ENCODE measurements at places on chromosomes 5 and 9.
A peak's percentile ranks its signal among the peaks of the same experiment; 100 is the strongest.

DNA sequence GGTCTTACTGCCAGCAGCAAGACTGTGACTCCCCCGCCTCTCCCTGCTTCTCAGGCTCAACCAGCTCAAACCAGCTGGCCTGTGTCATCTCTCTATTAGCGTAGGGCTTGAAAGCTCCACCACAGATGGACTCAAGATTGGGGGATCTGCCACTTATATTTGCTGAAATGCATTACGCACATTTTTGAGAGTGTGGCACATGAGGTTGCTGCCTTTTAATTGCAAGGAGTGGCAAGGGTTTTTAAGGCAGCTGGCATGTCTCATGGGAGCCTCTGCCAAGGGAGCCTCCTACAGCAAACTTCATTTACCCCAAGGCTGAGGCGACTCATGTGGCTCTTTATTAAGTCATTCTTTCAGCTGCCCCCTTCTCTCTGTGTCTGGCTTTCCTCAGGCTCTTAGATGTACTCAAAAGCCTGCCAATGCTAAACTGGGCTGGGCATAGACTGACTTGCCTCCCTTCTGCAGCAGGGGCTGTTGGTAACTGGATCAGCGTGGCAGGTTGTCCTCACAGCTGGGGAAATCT is 219.3 kb downstream of the SMARCA2 start:
- DNase-seq = peak; percentile 72

DNA sequence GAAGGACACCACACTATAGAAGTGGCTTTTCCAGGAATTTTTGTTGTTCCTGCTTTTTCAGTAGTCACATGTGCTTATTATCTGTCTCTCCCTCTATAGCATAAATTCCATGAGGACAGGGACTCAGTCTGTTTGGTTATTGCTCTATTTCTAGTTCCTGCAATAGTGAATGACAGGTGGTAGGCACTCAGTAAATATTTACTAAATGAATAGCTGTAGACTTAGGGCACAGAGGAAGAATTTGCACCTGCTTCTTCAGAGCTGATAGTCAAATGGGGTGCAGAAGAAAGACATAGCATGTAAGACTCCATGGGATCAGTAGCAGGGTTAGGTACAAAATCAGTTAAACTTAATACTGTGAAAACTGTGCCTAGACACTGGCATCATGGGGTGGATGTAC is 580.2 kb downstream of the CCDC171 start:
- DNase-seq = no peak

GRCh38 chr9:113540466-113540865 is 76.9 kb downstream of the RGS3 start:
- no peak for DNase-seq

GRCh38 chr5:64180661-64181343 is 15.2 kb downstream of the RNF180 start:
- no peak for DNase-seq

DNA sequence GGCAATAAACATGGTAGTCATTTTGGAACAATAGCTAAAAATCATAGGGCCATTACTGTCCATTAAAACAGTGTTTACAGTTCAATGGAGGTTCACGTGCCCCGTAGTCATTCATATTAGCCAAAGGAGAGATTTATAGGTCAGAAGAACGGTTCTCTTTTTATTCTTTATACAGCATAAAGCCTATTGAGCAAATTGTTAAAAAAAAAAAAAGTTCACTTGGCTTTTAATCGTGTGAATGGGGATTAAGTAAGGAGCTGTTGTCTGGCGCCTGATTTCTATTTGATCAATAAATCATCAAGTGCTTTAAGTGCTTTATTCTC is 69.1 kb upstream of the TBCA start:
- no peak for DNase-seq

DNA sequence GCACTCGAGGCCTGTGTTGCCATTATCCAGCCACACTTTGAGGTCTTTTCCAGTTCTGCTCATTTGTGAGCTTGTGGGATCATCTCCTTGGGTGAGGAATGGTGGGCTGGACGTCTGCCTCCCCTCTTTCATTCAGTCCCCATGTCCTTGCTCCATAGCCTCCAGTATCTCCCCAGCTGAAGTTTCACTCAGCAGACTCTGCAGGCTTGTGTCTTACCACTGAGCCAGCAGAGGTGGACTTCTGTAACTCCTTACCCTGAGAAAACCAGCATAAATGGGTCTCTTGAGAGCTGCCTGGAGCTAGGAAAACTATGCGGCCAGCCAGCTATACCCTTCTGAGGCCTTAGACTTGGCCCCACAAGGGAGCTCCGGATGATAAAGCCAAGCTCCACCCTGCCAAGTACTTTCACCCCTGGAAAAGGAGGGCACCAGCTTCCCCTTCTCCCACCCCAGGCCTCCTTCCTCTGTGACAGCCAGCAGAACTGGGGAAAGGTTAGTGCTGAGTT is 12.2 kb downstream of the IRF1 start:
- no peak for DNase-seq

- no peak for DNase-seq
Observed at GRCh38 chr9:4921449-4921848, 63.6 kb upstream of the JAK2 start.

GRCh38 chr5:1445313-1445688 is at the start of gene SLC6A3:
SLC6A3 (minus strand) TSS chr5:1445440; CDS start chr5:1443197, 2,243 bp downstream.
- DNase-seq = no peak

GRCh38 chr5:142053426-142054151 is 40.8 kb upstream of the GNPDA1 start:
- DNase-seq = no peak

DNA sequence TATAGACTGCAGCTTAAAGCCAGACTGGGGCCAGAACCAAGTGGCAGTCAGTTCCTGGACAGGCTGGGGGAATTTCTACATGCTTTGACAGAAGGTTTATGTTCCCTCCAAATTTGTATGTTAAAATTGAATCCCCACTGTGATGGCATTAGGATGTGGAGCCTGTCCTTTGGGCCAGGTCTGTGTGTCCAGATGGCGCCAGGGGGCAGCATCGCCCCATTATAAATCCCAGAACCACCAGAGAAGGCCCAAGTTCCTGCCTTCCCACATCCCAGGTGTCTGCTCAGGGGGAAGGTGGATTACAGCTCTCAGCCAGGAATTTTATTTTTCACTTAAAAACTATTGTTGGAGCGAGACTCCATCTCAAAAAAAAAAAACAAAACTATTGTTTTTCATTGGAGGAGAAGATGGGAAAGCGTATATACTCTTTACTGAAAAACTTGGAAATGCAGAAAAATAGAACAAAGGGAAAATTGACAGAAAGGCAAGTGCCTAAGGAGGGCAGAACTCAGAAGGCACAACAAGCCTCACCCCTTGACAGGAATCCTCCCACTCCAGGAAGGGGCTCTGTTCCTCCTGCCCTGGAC is 5.0 kb downstream of the IL3 start:
- no peak for DNase-seq

All from NCI-H2107 (cell line).